ENCODE measurements at places on chromosomes 5 and 9.

DNA sequence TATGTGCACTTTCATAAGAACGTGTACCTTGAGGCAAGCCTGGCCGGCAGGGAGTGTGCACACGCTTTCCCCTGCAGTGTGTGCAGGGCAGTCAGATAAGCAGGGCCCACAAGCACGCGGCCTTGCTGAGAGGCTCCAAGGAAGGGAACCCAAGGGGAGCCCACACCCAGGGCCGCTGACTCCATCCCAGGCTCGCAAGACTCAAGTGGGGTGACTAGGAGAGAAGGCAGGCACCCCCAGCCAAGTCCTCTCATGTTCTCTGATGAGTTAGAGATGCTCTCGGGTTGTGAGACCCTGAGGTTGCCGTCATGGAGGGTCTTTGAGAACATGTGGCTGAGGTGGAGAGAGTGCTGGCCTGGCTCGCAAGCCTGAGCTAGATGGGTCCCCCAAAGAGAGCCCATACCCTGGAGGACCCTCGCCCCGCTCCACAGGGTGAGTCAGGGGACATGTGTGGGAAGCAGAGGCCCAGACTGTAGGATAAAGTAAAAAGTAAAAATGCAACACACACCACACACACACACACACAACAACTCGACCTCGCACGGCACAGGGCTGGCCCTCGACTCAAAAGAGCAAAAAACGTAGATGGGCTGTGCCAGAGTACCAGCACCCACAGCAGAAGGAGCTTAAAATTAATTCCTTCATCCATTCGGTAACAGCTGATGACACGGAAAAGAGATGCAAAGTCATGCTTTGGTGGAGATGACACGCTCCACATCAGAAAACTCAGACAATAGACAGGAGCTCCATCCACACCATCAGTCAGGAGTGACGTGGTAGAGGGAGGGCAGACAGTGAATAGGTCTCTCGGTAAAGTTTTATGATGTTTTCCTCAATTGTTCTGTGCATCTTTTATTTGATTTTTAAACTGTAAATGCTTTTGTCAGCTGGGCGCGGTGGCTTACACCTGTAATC lies 54.8 kb upstream of the NKD2 start:
- H3K4me1 ChIP-seq: peaks cover 18% of the 10 kb centered on the region
- no peak overlapping the region for H3K4me3 ChIP-seq
- H3K36me3 ChIP-seq: no peaks in the 10 kb centered on the region
- no peaks in the 10 kb centered on the region for H3K27me3 ChIP-seq

DNA sequence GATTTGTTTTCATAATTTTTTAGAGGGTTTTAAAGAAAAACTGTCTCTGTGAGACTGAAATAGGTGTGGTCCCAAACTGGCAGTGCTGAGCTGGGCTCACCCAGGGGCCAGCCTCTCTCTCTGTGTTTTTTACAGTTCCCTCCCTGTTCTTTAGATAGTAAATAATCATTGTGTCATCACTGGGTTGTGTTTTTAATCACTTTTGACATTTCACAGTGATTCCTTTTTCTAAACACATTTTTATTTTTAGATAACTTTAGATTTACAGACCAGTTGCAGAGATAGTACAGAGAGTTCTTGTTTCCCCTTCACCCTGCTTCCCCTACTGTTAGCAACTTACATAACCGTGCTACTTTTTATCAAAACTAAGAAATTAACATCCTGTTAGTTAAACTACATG lies 44.4 kb downstream of the MAP1B start:
- no peaks in the 10 kb centered on the region for H3K36me3 ChIP-seq
- H3K27ac ChIP-seq: no peak overlapping the region
- H3K27me3 ChIP-seq: peaks cover 4% of the 10 kb centered on the region
- H3K4me1 ChIP-seq: no peaks in the 10 kb centered on the region
- no peak overlapping the region for H3K4me3 ChIP-seq

DNA sequence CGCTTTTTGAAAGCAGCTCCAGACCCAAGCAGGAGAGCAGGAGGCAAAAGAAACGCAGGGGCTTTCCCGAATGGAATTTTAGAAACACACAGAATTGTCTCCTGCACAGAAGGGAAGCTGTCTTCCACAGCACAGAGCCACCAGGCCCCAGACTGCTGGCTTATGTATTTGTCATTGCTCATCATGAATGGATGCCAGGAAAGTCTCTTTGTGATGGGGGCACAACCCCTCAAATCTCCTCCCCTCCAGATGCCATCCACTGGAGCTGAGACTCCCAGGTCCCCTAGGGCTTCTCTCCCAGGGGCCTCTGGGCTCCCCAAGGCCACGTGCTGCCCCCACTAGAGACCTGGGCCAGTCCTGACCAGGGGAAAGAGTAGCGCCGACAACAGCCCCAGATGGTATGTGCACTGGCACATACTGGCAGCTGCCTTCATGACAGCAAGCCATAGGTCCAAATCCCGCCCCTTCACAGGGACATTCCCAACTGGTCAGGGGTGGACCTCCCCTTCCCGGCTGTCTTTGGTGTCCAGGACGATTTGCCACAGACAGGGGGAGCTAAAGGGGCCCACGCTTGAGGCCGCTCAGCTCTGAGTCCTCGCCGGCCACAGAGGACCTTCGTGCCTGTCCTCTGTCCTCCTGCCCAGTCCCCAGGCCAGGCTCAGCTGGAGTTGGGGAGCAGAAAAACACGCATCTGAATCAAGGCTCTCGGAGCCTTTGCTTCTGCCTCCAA lies 127.8 kb downstream of the KCNIP1 start:
- no peaks in the 10 kb centered on the region for H3K36me3 ChIP-seq
- no peak overlapping the region for H3K4me3 ChIP-seq
- no peak for DNase-seq
- H3K27me3 ChIP-seq: peaks cover 11% of the 10 kb centered on the region
- peaks cover 14% of the 10 kb centered on the region for H3K4me1 ChIP-seq

- H3K27ac ChIP-seq: no peak overlapping the region
- no peaks in the 10 kb centered on the region for H3K27me3 ChIP-seq
- no peak for DNase-seq
- peaks cover 9% of the 10 kb centered on the region for H3K36me3 ChIP-seq
- no peak overlapping the region for H3K4me3 ChIP-seq
- no peaks in the 10 kb centered on the region for H3K4me1 ChIP-seq
Measured at GRCh38 chr9:124372038-124372437, 43.2 kb downstream of the PSMB7 start.

- no peaks in the 10 kb centered on the region for H3K36me3 ChIP-seq
- H3K27me3 ChIP-seq: no peaks in the 10 kb centered on the region
- H3K4me1 ChIP-seq: peaks cover 17% of the 10 kb centered on the region
- H3K4me3 ChIP-seq: no peak overlapping the region
- no peak overlapping the region for H3K27ac ChIP-seq
- DNase-seq: no peak
Measured at GRCh38 chr9:86732514-86733171, 214.7 kb downstream of the GAS1 start.

DNA sequence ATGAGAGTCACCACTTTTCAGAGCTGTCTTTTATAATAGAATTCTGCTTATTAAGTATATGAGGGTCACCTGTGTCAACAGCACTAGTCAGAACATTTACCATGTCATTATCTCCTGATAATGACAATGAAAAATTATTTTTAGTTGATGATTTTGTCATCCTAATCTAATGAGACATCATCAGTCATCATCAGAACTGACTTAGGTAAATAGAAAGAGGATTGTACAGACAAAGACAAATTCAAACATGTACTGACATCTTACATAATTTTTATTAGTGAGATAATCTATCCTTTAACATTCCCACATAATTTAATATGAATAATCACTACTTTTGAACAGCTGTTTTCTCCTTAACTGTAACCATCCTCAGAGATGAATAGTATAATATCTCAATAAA lies 22.6 kb downstream of the CDH9 start:
- H3K4me3 ChIP-seq: no peak overlapping the region
- H3K27me3 ChIP-seq: no peaks in the 10 kb centered on the region
- no peaks in the 10 kb centered on the region for H3K4me1 ChIP-seq
- H3K36me3 ChIP-seq: no peaks in the 10 kb centered on the region
- H3K27ac ChIP-seq: no peak overlapping the region

DNA sequence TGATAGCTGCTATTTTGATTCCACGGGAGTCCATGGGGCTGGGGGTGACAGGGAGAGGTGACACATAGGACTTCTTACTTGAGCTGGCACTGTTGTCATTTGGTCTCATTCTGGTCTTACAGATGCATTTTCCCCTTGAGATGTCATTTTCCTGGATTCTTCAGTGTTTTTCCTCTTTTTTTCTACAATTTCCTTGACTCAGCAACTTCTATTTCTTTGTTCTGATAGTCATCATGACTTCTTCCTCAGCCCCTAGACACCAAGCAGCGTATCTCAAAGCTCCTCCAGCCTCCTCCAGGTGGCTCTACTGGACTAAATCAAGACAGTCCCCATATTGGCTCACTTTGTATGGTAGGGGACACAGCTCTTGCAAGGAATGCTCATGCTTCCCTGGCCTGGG lies 16.5 kb downstream of the LVRN start:
- no peaks in the 10 kb centered on the region for H3K36me3 ChIP-seq
- peaks cover 6% of the 10 kb centered on the region for H3K27me3 ChIP-seq
- no peak overlapping the region for H3K27ac ChIP-seq
- H3K4me3 ChIP-seq: no peak overlapping the region
- DNase-seq: no peak

DNA sequence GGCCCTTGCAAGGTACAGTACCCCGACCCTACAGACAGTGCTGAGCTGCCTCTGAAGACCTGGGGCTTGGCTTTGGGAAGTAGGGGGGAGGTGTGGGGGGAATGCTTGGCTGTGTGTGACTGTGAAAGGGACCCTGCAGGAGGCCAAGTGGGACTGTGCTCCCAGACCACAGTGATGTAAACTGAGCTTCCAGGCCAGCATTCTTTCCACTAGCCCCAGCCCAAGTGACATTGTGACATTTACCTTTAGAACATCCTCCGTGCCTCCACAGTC lies 31.2 kb downstream of the HMCN2 start:
- no peaks in the 10 kb centered on the region for H3K27me3 ChIP-seq
- H3K4me1 ChIP-seq: no peaks in the 10 kb centered on the region
- H3K4me3 ChIP-seq: no peak overlapping the region
- no peak for DNase-seq
- no peaks in the 10 kb centered on the region for H3K36me3 ChIP-seq

DNA sequence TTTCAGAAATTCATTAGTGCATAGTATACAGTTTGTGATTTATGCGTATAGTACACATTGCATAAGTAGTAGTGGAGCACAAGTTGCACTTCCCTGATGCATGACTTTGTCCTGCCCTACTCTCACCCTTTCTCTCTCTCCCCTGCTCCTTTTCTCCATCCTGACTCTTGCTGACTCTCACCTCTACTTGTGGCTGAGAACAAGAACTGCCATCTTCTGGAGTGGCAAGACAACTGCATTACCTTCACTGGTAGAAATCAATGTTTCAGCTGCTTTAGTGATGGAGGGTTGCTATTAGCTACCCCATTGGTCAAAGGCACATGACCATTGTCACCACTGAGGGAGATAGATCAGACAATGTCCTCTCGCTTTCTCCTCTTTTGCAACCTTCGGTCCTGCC lies 26.9 kb downstream of the SPEF2 start:
- H3K4me3 ChIP-seq: no peak overlapping the region
- DNase-seq: no peak
- H3K27ac ChIP-seq: no peak overlapping the region
- H3K4me1 ChIP-seq: no peaks in the 10 kb centered on the region

DNA sequence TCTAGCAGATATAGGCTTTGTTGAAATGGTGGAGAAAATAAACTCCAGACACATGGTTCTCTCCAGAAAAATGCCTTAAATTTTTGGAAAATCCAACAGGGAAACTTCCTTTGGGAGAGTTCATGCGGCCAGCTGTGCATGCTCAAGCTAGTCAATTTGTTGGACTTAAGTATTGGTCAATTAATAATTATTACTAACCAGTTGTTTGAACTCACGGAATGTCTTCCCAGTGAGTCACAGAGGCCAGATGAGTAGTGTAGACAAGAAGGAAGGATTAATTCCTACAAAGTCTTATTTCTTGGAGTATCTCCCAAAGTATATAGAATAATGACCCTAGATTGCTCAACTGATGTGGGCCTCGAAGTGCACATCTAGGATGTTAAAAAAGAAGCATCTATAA lies 103.6 kb downstream of the MACIR start:
- no peak overlapping the region for H3K27ac ChIP-seq
- H3K4me1 ChIP-seq: no peaks in the 10 kb centered on the region
- no peak for DNase-seq
- no peaks in the 10 kb centered on the region for H3K36me3 ChIP-seq
- no peaks in the 10 kb centered on the region for H3K27me3 ChIP-seq

- H3K4me1 ChIP-seq: no peaks in the 10 kb centered on the region
- no peak for DNase-seq
- H3K27ac ChIP-seq: no peak overlapping the region
- no peak overlapping the region for H3K4me3 ChIP-seq
- H3K36me3 ChIP-seq: no peaks in the 10 kb centered on the region
Measured at GRCh38 chr9:68619072-68619471, 78.4 kb upstream of the TMEM252 start.

GRCh38 chr5:168680395-168680794 lies 101.2 kb upstream of the PANK3 start:
- H3K27ac ChIP-seq: no peak overlapping the region
- no peak for DNase-seq
- H3K27me3 ChIP-seq: no peaks in the 10 kb centered on the region
- no peak overlapping the region for H3K4me3 ChIP-seq
- H3K4me1 ChIP-seq: peaks cover 14% of the 10 kb centered on the region

DNA sequence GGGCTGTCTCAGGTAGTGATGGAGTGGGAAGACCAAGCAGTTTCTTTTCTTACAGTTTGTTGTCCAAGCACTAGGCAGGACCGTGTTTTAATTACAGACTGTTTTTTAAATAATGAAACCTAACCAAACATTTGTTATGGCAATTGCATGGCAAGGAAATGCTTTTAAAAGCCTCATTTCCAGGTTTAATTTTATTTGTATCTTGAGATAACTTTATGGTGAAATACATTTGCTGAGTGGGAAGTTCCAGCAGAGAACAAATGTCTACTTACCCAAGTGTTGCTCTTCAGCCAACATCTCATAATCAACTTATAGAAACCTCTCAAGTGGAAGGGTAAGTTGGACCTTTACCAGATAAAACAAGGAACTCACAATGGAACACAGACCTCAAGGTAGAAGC lies 11.8 kb upstream of the LHFPL2 start:
- no peak overlapping the region for H3K4me3 ChIP-seq
- no peaks in the 10 kb centered on the region for H3K36me3 ChIP-seq
- no peaks in the 10 kb centered on the region for H3K27me3 ChIP-seq
- H3K27ac ChIP-seq: no peak overlapping the region
- H3K4me1 ChIP-seq: no peaks in the 10 kb centered on the region
- DNase-seq: no peak

DNA sequence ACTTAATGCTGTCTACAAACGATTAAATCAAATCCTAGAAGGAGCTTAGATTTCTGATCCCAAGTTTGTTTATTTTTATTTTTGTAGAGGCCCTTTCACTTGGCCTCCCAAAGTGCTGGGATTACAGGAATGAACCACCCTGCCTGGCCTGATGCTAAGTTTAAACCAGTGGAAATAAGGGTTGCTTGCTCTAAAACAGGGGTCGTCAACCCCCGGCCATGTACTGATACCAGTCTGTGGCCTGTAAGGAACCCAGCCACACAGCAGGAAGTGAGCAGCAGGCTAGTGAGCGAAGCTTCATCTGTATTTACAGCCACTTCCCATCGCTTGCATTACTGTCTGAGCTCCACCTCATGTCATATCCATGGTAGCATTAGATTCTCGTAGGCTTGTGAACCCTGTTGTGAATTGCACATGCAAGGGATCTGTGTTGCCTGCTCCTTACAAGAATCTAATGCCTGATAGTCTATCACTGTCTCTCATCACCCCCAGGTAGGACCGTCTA lies 11.4 kb downstream of the TTC1 start:
- no peaks in the 10 kb centered on the region for H3K27me3 ChIP-seq
- no peak for DNase-seq
- peaks cover 30% of the 10 kb centered on the region for H3K36me3 ChIP-seq
- H3K27ac ChIP-seq: no peak overlapping the region
- no peak overlapping the region for H3K4me3 ChIP-seq

- H3K36me3 ChIP-seq: no peaks in the 10 kb centered on the region
- H3K4me3 ChIP-seq: peak overlapping the region; percentile 90
- no peaks in the 10 kb centered on the region for H3K27me3 ChIP-seq
- DNase-seq: no peak
Measured at GRCh38 chr5:55535199-55535905, 588 bp upstream of the PLPP1 start.

Data from large intestine (tissue), 12 donors.